NCI-H1417 treated with DMSO at 0.1 percent for 48 hours (cell line): ENCODE measurements at places on chromosomes 6 and 20.

DNA sequence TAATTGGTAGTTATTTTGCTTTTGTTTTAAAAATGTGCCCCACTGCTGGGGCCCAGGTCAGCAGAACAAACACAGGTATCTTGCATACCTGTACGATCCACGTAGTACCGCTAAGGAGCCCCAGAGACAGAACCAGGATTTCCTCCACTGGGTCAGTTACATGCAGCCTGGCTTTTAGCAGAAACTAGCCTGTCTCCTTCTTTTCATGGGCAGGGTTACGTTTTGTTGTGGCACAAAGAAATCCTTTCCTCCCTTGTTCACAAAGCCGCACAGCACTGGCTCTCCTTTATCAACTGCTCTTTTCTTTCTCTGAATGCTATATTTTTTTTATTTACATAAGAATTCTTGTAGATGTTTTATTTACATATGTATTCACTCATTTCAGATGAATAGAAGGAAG, 190.3 kb upstream of the POU3F2 start:
- no peak for DNase-seq

GRCh38 chr6:122553697-122554096, 56.5 kb upstream of the PKIB start:
- DNase-seq, result peak; percentile 55

DNA sequence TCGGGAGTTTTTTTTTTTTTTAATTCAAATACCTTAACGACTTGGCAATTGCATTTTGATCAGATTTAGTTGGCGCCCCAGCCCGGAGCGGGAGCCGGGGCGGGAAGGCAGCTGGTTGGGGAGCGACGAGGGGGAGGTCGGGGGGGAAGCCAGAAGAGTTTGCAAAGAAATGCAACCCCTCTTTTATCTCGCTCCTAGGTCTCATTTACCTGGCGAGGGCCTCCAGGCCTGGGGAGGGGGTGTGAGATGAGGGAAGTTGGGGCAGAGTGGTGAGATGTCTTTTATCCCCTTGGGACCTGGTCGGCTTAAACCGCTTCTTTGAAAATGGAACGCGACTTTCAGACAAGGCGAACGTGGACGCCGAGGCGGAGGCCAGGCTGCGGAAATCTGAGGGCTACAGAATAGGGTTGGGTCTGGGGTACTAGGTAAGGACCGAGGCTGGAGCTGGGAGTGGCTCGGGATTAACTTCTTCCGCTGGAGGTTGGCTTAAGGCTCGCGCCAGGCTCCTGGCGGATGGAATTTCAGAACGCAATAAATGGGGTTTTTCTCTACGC, 40.3 kb downstream of the NCR2 start:
- no peak for DNase-seq

DNA sequence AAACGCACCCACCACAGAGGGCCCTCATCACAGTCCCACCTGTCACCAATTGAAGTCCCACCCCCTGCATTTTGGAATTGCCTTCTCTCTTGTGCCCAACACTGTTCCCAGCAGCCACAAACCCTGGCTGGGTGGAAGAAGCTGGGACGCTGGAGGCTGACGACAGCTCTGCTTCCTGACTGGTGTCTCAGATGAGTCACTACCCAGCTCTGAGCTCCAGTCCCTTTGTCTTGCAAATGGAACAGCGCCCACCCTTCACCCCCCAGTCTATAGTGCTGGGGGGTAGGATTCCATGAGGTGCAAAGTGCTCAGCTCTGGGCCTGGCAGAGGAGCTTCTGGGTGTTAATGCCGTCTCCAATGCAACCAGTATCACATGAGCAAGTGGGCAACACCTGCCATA, 85.3 kb downstream of the DLGAP4 start:
- no peak for DNase-seq

- DNase-seq, result no peak
Measured at GRCh38 chr20:49563015-49563980, 4.6 kb downstream of the PTGIS start.

- DNase-seq, result peak; percentile 79
Measured at GRCh38 chr6:159790149-159790955, at the start of gene MRPL18. MRPL18 (plus strand) TSS chr6:159790467; CDS start chr6:159790588, 121 bp downstream.

GRCh38 chr6:142683714-142684141, 261.2 kb downstream of the HIVEP2 start:
- DNase-seq, result no peak

- DNase-seq, result no peak
Measured at GRCh38 chr20:44219791-44220190, 9.2 kb upstream of the OSER1 start.

DNA sequence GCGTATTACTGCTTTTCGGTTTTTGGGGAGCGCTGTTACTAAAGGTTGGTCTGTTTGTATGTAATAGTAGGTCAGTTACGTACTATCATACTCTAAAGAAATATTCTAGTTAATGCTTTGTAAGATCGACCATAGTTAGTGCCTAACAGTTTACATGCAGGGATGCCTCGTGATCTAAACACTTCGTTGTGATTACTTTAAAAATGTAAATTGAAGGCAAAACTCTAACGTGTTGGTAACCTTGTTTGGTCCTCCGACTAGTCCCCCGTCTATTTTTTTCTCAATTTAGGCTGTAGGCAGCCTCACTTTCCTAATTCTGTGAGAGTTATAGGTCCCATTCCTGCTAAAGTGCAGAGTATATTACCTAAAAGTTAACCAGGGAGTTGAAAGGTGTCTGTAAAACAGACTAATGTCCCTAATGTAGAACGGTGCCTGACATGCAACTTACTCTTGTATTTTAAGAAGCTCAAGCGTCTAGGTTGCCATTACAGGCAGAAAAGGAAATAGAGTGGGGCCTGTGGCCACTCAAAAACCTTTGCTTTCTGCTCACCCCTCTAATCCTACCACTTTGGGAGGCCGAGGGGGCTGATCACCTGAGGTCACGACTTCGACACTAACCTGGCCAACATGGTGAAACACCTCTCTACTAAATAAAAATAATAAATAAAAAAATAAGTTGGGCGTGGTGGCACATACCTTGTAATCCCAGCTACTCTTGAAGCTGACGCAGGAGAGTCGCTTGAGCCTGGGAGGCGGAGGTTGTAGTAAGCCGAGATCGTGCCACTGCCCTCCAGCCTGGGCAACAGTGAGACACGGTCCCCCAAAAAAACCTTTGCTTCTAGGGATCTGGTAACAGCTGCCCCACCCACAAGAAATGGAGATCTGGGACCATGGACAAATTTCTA, 37.8 kb downstream of the HFE start:
- DNase-seq, result no peak

- DNase-seq, result no peak
Measured at GRCh38 chr6:15351631-15352030, 105.8 kb downstream of the JARID2 start.
